Tibial artery (tissue), 4 donors: ENCODE measurements at places on chromosomes 12 and 14.

DNA sequence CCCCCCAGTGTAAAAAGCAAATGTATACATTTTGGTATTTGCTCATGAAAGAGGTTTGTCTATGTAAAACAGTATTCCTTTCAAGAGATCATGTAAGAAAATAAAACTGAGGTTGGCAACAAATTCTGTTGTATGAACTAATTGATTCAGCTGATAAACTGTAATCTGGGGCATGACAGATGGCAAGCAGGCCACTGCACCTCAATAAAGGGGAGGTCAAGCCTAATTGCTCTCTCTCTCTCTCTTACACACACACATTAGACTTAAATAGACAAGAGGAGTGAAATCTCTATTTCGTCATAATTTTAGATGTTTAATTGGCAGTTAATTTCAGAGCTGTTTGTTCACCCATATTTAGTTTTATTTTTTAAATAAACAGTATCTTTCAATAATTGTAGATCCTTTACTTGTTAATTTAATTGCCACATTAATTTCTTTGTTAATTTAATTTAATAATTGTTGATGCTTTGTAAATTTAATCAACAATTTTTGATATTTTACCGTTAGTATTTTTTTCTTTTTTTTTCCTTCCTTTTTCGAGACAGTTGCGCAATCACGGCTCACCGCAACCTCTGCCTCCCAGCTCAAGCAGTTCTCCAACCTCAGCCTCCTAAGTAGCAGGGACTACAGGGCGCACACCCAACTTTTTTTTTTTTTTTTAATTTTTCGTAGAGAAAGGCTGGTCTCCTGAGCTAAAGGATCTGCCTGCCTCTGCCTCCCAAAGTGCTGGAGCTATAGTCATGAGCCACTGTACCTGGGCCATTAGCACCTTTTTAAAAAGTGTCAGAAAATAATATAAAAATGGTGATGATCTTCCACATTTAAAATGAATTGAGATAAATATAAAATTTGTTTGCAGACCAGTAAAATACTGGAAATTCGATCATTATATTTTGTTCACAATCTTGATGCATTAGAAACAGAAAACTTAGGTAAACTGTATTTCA is 577.7 kb downstream of the SLC16A7 start:
- no peak for DNase-seq

- no peak for DNase-seq
These were observed 31.7 kb upstream of the INF2 start for GRCh38 chr14:104657563-104658324.

DNA sequence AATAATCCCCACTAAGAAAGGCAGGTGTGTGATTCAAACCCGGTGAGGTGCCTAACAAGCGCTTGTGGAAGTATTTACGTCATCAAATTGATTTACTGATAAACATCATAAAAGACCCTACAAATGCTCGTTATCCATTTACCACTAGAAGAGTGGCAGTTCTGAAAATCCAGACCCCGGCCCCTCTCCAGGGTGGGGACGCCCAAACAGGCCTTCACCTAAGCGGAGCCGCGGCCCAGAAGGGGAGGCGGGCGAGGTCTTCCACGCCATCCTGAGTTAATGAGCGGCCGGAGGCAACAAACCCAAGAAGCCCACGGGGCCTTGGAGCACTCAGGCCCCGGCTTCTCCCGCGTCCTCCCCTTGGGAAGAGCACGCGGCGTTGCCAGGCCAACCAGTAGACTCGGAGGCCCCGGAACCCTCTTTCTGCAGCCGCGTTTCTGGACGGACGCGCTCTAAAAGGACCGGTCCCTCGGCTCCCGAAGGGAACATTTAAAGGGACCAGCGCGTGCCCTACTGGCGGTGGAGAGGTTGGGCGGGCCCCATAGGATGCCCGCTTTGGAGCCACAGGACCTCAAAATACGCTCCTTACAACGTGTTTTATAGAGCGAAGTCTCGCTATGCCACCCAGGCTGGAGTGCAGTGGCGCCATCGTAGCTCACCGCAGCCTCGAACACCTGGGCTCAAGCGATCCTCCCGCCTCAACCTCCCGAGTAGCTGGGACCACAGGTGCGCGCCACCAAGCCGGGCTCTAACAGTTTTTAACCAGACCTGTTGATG is 3.5 kb downstream of the PTPN21 start:
- peak; percentile 82 for DNase-seq

DNA sequence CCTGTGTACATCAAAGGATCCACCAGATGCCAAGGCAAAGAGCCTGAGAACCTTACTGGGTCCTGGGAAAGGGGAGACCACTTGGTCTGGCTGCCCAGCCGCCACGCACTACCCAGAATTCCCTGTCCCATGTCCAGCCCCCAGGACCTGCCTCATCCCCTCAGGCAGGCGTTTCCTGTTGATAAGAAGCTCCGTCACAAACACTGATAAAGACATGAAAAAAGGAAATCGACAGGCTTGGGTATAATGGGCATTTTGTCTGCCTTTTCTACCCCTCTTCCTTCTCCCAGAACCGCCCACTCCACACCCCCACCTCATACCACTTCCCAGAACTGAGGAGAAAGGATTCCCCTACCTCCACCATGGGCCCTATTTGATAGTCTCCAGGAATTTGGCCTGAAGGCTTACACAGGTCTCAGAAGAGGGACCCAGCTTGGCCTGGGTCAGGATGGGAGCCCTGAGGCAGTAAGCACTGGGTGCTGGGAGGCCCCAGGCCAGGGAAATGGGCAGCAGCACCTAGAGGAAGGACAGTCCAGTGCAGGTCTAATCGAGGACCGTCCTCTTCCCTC is 18.8 kb downstream of the ACVRL1 start:
- peak; percentile 52 for DNase-seq

DNA sequence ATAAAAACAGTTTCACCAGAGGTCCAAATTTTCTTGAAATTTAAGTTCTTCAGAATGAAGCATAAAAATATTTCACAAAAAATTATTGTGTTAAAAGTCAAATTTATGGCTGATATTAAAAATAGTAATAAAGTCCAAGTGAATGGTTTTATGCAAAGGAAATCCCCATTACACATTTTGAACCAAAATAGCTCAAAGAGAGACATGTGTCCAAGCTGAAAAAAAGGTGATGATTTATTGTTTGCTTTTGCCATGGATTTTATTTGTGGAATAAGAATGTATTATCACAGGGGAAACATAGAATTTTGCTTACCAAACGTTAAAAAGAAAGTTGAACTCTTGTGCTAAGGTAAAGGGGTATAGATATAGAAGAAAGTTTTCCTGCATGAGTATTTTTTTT is 4.6 kb downstream of the FOXG1 start:
- DNase-seq, result no peak

DNA sequence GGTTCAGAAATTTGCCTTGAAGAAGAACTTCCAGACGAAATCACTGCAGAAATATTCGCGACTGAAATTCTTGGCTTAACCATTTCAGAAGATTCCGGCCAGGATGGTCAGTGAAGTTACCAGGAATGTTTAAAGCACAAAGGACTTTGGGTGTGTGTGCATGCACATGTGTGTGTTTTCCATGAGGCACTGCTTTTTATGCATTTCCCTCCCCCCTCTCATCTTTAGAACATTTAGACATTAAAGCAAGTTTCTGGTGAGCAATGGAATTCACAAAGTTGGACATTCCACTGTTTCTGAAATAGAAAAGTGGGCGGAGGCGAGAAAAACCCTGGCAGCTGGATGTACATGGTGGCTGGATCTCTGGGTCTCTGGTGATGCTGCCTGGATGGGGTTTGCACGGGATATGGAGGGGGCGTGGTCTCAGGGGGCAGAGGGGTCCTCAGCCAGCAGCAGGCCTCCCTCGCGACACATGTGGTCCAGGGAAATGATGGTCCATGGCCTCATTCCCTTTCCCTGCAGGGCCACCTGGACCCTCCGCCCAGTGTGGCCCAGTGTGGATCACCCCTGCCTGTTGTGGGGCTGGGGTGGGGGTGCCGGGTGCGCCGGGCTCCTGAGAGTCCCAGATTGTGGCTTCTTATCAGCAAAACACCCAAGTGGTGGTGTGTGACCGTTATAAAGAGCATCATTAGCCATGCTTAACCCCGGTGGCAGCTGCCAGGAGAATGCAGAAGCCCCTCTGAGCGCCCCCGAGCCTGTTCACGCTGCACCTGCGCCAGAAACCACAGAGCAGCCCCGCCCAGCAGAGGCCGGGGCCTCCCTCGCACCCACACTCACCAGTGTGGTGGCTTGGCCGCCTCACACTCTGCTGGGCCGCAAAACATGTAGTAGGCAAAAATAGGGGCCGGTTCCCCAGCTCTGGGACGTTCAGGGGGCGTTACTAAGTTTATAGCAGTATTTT is 17.8 kb upstream of the BCL7A start:
- DNase-seq, result no peak

DNA sequence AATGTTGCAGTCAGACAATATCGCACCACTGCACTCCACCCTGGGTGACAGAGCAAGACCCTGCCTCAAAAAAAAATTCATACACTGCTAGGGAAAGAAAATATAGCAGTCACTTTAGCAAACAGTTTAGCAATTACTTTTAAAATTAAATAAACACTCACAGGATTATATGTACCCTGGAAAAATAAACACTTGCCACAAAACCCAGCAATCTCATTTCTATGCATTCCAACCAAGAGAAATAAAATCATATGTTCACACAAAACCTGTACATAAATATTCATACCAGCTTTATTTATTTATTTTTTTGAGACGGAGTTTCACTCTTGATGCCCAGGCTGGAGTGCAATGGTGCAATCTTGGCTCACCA is 20.2 kb downstream of the ATXN2 start:
- DNase-seq, result no peak

GRCh38 chr14:71582705-71583104 is 349.5 kb upstream of the RGS6 start:
- no peak for DNase-seq

GRCh38 chr12:28872654-28873268 is 276.3 kb upstream of the FAR2 start:
- no peak for DNase-seq

DNA sequence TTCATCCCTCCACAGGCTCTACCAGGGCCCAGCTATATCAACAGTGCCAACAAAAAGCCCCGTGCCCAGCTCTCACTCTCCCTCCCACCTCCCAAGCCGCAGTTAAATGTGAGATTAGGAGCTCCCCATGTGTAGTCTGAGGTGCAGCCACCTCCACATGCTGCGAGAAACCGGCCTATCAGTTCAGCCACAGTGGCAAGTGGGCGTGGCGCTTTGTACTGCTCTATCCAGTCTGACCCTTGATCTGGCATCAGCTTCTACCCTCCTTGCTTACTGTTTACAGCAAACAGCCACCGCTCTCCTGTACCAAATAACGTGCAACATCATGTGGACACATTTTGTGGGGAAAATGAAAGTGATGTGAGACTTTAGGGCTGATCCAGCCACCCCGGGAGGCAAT is 1.7 kb downstream of the PLEK2 start:
- no peak for DNase-seq

GRCh38 chr12:75591628-75592027 is 80.2 kb upstream of the KRR1 start:
- no peak for DNase-seq

- DNase-seq, result no peak
These were observed 5.7 kb upstream of the SLC35F4 start for GRCh38 chr14:57871459-57872080.

- no peak for DNase-seq
These were observed 23.3 kb downstream of the DYRK2 start for GRCh38 chr12:67671892-67672291.

- no peak for DNase-seq
These were observed 24.6 kb downstream of the ATG2B start for GRCh38 chr14:96338551-96338950.

GRCh38 chr14:96400495-96400894 is 8.6 kb downstream of the AK7 start:
- no peak for DNase-seq

DNA sequence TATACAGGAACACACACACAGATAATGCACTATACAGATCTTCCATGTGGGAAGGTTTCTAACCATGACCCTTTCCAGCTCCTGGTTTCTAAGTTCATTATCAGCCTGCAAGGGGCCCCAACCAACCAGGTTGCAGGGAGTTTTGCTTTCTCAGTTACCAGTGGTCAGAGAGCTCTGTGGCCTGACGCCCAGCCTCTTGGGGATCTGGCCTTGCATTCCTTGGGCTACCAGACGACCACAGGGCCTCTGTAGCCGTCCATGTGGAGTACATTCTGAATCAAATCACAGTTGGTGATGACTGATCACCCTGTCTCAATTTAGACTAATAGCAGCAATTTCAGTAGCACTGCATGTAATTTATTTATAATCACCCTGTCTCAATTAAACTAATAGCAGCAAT is 47.5 kb downstream of the PAH start:
- DNase-seq, result no peak

DNA sequence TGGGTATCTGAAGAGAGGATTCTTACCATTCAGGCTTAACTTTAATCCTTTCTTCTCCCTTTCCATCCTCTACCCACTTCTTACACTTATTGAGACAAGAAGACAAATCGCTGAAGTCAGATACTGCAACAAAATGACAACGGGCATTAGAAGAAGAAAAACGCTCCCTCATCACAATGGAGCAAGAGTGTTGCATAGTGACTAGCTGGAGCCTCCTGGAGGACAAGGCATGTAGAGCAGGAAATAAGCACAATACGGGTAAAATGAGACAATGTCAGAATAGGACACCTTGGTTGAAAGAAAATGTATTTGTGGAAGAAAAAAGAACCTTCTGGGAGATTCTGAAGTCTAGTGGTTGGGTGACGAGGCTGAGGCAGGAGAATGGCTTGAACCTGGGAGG is 501.0 kb downstream of the RERGL start:
- DNase-seq, result no peak

DNA sequence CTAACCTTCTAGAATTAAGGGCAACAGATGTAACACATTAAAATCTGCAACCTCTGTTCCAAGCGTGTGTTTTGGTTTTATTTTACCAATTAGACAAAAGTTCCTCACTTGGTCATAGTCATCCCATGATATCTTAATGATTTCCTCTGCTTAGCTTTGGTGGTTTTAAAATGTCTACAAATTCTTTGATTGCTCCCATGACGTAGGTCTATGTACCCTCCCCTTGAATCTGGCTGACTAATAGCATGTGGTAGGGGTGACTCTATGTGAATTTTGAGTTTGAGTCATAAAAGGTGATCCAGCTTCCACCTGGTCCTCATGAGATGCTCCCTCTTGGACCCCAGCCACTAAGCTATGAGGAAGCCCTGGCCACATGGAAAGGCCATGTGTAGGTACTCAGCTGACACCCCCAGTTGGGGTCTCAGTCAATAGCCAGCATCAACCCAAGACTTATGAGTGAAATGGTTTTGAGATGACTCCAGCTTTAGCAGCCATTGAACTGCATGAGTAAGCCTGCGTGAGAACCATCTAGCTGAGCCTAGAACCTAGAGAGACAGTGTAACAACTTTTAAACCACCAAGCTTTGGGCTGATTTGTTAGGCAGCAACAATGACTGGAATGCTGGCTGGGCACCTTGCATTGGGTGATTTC is 247.1 kb downstream of the MSRB3 start:
- no peak for DNase-seq

DNA sequence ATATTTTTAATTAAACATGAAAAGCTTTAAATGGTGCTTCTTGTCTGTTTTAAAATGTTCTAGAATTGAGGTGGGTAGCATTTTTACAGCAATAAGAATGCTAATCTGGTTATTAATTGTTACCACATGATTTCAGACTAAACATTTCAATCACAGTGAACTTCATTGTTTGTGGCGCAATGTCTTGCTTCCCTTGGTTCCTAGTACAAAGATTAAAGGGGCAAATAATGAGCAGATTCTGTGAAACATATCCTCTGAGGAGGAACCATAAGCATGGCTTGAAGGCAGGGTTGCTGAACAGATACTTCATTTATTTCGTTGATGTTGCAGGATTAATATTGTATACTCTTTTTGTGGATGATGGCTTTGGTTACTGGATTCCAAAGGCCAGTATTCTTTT is 162.1 kb downstream of the FUT8 start:
- no peak for DNase-seq
